ENCODE measurements at places on chromosomes 3 and 15. TPM values are rescaled to one million over a fixed set of nuclear protein-coding genes. Genes with fewer than 3 reads are reported as not detected.

The MORF4L1 gene
- total RNA-seq = 450 TPM

The ZPLD1 gene
- total RNA-seq = not detected

The SAMD7 gene
- not detected for total RNA-seq

The UBL7 gene
- total RNA-seq = 49.6 TPM

The MYO5C gene
- total RNA-seq = 19.9 TPM

The SKOR1 gene
- 1.1 TPM for total RNA-seq

The PLCB2 gene
- total RNA-seq = 11.5 TPM

The DPPA4 gene
- 87.7 TPM for total RNA-seq

The FOXB1 gene
- not detected for total RNA-seq

The COPG1 gene
- 172 TPM for total RNA-seq

The ARGFX gene
- not detected for total RNA-seq

The HIGD2B gene
- total RNA-seq = not detected

The UACA gene
- 70.3 TPM for total RNA-seq

- no peaks in the 10 kb centered on the region for H3K36me3 ChIP-seq
- no peak overlapping the region for H3K4me3 ChIP-seq
- no peak overlapping the region for H3K27ac ChIP-seq
- no peak for DNase-seq
- H3K4me1 ChIP-seq = no peaks in the 10 kb centered on the region
Measured at GRCh38 chr3:53989946-53990345, 98.3 kb upstream of the SELENOK start.

DNA sequence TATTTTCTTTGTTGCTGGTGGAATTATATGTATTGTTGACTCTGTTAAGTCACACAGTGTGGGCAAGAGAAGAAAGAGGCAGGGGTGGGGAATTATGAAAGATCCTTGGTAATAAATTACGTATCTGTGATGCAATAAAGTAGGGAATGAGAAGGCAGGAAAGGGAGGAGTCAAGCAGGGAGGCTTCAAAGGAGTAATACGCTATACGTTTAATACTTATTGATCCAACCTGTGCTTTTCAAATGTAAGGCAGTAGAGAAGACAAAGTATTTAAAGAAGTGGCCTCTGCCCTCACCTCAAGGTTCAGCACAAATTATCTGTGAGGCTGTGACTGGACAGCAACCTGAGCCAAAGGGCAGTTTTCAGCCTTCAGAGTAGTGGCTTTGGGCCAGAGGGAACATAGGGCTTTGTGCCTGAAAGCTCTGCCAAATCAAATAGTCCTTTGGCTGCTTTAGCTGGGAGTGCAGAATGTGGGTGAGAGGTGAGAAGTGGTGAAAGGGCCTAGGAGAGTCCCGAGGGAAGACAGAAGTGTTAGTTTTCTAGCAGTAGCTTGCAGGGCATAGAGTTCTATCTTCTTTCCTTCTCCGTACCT lies 1.2 kb upstream of the PLIN1 start:
- peaks cover 6% of the 10 kb centered on the region for H3K36me3 ChIP-seq
- no peak overlapping the region for H3K4me3 ChIP-seq
- H3K27ac ChIP-seq = no peak overlapping the region
- peaks cover under 1% of the 10 kb centered on the region for H3K4me1 ChIP-seq

GRCh38 chr3:120793601-120794000 lies 51.1 kb downstream of the GTF2E1 start:
- H3K27ac ChIP-seq = no peak overlapping the region
- no peaks in the 10 kb centered on the region for H3K27me3 ChIP-seq
- no peaks in the 10 kb centered on the region for H3K4me1 ChIP-seq
- no peak for DNase-seq

DNA sequence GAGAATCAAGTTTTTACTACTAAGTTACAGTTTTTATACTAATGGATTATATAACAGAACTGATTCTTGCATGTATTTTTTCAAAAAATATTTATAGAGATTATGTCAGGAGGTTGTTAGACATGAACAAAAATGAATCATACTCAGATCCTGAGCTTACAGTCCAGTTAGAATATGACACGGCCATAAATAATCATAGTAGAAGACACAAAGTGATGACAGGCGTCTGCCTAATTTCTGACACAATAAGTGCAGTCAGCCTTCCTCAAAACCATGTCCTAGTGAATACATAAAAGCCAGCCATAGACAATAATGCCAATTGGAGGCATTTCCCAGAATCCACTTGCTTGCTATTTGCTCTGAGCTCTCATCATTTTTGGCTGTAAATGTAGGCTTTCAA lies 81.7 kb upstream of the POU1F1 start:
- no peak overlapping the region for H3K27ac ChIP-seq
- H3K36me3 ChIP-seq = no peaks in the 10 kb centered on the region
- no peaks in the 10 kb centered on the region for H3K27me3 ChIP-seq
- peaks cover 7% of the 10 kb centered on the region for H3K4me1 ChIP-seq

- H3K27ac ChIP-seq = no peak overlapping the region
- H3K4me3 ChIP-seq = no peak overlapping the region
- H3K4me1 ChIP-seq = no peaks in the 10 kb centered on the region
Measured at GRCh38 chr3:28476194-28476593, 127.6 kb upstream of the AZI2 start.

DNA sequence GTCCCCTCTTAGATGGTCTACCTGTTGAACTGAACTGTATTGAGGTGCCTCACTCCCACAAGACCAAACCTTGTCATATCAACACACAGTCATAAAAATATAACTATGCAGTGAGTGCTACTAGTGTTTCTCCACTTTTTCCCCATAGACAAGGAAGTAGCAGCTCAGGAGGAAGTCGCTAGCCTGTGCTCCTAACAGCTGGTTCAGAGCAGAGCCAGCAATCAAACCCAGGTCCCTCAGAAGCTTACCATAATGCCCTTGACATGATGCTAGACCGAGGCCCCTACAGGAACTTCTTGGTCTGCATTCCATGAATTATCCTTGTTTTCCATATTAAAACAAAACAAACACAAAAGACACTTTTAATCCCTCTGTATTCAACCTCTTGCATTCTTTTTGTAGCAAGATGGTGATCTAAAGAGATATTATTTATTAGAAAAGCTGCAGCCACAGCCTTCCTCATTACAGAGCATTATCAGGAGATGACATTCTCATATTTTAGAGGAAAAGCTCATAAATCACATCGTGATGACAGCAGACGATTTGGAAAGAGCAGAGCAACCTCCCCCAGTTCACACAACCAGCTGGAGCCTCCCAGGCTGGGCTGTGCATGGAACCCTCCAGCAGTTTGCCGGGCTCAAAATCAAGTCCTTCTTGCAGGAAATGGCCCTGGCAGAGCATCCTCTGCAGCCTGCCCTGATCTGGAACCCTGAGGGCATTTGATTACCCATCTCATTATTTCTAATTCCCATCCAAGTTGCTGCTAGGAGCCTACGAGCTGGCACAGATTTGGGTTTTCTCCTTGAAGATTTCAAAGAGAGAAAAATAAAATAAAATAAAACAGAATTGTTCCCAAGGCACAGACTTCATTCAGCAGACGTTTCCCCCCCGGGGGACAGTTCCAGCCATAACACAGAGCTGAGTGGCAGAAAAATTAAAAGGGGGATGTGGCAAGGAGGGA lies 118.8 kb downstream of the SRGAP3 start:
- H3K36me3 ChIP-seq = no peaks in the 10 kb centered on the region
- peaks cover 51% of the 10 kb centered on the region for H3K4me1 ChIP-seq
- H3K4me3 ChIP-seq = no peak overlapping the region
- peak overlapping the region; percentile 62 for H3K27ac ChIP-seq
- no peaks in the 10 kb centered on the region for H3K27me3 ChIP-seq

- no peak for DNase-seq
- no peak overlapping the region for H3K4me3 ChIP-seq
- H3K36me3 ChIP-seq = no peaks in the 10 kb centered on the region
- H3K27ac ChIP-seq = peak overlapping the region; percentile 11
Measured at GRCh38 chr3:153601374-153601853, 439.4 kb downstream of the RAP2B start.

GRCh38 chr3:16140116-16140893 lies 34.2 kb upstream of the GALNT15 start:
- H3K27ac ChIP-seq = no peak overlapping the region
- DNase-seq = no peak
- no peaks in the 10 kb centered on the region for H3K36me3 ChIP-seq
- H3K4me1 ChIP-seq = no peaks in the 10 kb centered on the region
- H3K27me3 ChIP-seq = no peaks in the 10 kb centered on the region

DNA sequence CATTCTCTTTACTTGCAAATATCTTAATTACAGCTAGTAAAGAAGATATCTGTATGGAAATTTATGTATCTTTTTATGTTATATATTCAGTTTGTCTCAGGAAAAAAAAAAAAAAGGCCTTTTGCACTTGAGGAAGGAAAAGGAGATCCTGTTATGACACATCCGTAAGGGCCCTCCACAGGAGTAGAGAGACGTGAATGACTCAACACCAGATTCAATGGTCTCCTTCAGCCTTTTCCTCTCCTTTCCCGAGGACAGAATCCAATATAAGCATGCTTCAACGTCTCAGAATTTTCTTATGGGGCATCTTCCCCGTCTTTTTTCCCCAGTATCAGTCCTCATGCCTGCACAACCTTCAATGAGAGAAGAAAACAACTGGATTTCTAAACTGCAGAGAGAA lies 340.3 kb downstream of the NTRK3 start:
- peaks cover 21% of the 10 kb centered on the region for H3K27me3 ChIP-seq
- no peak overlapping the region for H3K27ac ChIP-seq
- no peak for DNase-seq
- no peaks in the 10 kb centered on the region for H3K4me1 ChIP-seq

- H3K27me3 ChIP-seq = no peaks in the 10 kb centered on the region
- peak overlapping the region; percentile 9 for H3K27ac ChIP-seq
- H3K36me3 ChIP-seq = peaks cover 6% of the 10 kb centered on the region
- peaks cover 34% of the 10 kb centered on the region for H3K4me1 ChIP-seq
Measured at GRCh38 chr3:172057624-172058327, 18.4 kb downstream of the FNDC3B start.

- DNase-seq = no peak
- peaks cover 43% of the 10 kb centered on the region for H3K36me3 ChIP-seq
- no peak overlapping the region for H3K27ac ChIP-seq
- no peaks in the 10 kb centered on the region for H3K27me3 ChIP-seq
- H3K4me1 ChIP-seq = peaks cover 4% of the 10 kb centered on the region
Measured at GRCh38 chr15:78492872-78493271, 14.5 kb upstream of the HYKK start.

- no peak overlapping the region for H3K4me3 ChIP-seq
- no peaks in the 10 kb centered on the region for H3K27me3 ChIP-seq
- H3K36me3 ChIP-seq = peaks cover 1% of the 10 kb centered on the region
- H3K4me1 ChIP-seq = peaks cover 36% of the 10 kb centered on the region
- DNase-seq = no peak
- H3K27ac ChIP-seq = no peak overlapping the region
Measured at GRCh38 chr3:171768281-171768900, 41.9 kb downstream of the PLD1 start.

DNA sequence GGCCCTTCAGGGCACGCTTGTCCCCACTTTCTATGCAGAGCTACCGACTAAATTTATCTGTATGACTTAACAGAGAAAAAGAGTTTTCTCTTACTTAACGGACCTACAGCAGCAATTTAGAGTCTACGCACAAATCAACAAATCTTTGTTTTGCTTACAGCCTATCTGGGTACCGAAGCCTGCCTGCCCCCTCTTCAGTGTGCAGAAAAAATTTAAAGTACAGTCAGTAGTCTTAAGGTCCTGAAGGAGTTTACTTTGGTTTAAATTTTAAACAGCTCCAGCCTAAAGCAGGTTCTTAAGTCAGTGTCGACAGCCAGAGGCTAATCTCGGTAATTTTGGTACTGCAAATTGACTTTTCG lies 570 bp downstream of the SACM1L start:
- peaks cover 44% of the 10 kb centered on the region for H3K4me1 ChIP-seq
- H3K27ac ChIP-seq = peak overlapping the region; percentile 99
- DNase-seq = no peak
- H3K36me3 ChIP-seq = peaks cover 2% of the 10 kb centered on the region
- peak overlapping the region; percentile 89 for H3K4me3 ChIP-seq

DNA sequence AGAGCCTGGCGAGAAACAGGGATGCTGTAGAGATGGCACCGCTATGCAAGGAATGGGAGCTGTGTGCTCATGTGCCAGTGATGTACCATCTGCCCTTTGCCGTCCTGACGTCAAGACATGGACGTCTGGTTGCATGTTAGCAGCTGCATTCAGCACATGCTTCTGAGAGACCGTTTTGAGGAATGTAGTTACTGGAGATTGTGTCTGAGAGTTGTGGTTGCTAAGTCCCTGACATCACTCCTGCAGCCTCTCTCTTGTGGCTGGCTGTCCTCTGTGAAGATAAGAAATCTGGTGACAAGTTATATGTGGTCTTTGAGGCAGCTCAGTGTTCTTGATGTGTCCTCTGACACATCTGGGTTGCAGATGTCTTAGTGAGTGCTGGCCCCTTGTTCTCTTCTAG lies 165.1 kb downstream of the APBA2 start:
- H3K36me3 ChIP-seq = no peaks in the 10 kb centered on the region
- H3K27me3 ChIP-seq = no peaks in the 10 kb centered on the region
- no peak overlapping the region for H3K27ac ChIP-seq
- no peak overlapping the region for H3K4me3 ChIP-seq

GRCh38 chr15:101466188-101466587 lies 23.3 kb downstream of the PCSK6 start:
- H3K4me3 ChIP-seq = no peak overlapping the region
- peaks cover 43% of the 10 kb centered on the region for H3K27me3 ChIP-seq
- peaks cover under 1% of the 10 kb centered on the region for H3K4me1 ChIP-seq
- H3K36me3 ChIP-seq = no peaks in the 10 kb centered on the region
- no peak overlapping the region for H3K27ac ChIP-seq

- peaks cover 6% of the 10 kb centered on the region for H3K36me3 ChIP-seq
- H3K4me3 ChIP-seq = no peak overlapping the region
- DNase-seq = no peak
- H3K4me1 ChIP-seq = no peaks in the 10 kb centered on the region
Measured at GRCh38 chr3:186589856-186590579, 19.5 kb downstream of the DNAJB11 start.

DNA sequence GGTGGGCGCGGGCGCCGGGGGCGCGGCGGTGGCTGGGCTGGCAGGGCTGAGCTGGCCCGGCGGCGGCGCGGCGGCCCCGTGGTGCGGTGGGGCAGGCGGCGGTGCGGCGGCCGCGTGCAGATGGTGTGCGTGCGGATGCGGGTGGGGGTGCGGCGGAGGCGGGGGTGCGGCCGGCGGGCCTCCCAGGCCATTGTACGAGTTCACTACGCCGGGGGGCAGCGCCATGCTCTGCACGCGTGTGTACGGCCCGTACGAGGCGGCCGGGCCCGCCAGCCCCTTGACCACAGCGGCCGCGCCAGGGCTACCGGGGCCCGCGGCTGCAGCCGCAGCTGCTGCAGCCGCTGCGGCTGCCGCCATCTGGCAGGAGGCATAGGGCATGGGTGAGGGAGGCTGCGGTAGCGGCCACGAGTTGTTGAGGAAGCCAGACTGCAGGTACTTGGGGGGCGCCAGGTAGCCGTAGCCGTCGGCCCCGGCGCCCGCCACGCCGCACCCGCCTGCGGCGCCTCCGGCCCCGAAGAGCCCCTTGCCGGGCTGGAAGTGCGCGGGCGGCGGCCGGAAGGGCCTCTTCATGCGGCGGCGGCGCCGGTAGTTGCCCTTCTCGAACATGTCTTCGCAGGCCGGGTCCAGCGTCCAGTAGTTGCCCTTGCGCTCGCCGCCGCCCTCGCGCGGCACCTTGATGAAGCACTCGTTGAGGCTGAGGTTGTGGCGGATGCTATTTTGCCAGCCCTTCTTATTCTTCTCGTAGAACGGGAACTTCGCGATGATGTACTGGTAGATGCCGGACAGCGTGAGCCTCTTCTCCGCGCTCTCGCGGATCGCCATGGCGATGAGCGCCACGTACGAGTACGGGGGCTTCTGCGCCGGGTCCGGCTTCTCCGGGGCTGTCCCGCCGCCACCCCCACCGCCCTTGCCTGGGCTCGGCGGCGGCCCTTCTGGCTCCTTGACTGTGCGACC lies 951 bp downstream of the FOXL2 start:
- H3K36me3 ChIP-seq = no peaks in the 10 kb centered on the region
- peaks cover 15% of the 10 kb centered on the region for H3K4me1 ChIP-seq
- peaks cover 94% of the 10 kb centered on the region for H3K27me3 ChIP-seq
- H3K4me3 ChIP-seq = peak overlapping the region; percentile 44
- H3K27ac ChIP-seq = no peak overlapping the region
- no peak for DNase-seq
